ENCODE measurements at places on chromosomes 4 and X.

DNA sequence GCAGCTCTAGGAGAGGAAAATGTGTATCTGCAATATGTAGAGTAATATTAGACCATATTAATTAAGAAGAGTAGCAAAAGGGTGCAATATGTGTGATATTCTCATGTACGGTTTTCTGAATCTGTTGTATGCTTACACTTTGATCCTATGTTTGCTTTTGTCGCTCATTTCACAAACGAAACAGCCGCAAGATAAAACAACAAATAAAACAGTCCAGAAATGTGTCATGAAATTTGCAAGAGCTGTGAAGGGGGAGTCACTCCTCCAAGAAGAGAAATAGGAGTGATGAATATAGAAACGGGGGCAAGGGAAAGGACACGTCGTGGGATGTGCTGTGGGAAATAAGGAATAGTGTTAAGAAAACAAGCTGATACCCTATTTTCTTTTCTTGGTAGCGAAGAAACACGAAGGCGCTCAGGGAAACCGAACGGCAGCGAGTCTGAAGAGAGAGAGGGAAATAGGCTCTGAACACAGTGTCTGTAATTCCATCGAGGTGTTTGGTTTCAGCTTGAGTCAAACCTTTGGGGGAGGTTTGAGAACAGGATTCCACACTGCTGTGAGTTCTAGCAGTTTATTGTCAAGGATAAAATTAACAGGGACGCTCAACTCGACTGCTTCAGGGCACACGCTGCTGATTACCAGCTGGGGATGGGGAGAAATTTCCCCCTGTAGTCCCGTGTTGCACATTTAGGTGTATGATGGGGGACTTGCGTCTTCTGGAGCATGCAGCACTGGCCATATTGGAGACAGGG, 595.6 kb upstream of the TENM3 start:
- DNase-seq = no peak

DNA sequence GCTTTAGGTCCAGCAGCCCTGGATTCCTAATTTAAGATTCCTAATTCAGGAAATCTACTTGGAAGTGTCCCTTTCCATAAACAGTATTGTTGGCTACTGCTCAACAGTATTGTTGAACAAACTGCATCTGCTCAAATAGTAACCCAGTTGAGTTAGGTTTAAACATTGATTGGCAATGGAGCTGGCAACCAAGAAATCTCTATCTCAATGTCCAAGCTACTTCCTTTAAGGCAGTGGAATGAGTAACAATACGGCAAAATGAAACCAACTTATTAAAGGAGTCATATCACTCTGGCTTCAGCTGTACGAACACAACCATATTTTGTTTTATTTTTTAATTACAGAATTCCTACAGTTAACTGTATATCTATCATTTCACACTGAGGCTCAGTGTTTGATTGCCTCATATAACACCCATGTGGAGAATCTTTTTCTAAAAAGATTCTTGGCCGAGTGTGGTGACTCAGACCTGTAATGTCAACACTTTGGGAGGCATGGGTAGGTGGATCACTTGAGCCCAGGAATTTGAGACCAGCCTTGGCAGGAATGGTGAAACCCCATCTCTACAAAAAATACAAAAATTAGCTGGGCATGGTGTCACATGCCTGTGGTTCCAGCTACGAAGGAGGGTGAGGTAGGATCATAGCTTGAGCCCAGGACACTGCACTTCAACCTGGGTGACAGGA, 71.7 kb upstream of the IL13RA1 start:
- DNase-seq = no peak

GRCh38 chrX:19686876-19687275, 171.6 kb upstream of the MAP3K15 start:
- DNase-seq = no peak

GRCh38 chr4:157741642-157742041, 431.2 kb downstream of the GASK1B start:
- no peak for DNase-seq

- DNase-seq = no peak
These were observed 7.5 kb downstream of the NEK1 start for GRCh38 chr4:169604903-169605331.

- DNase-seq = no peak
These were observed 1071.2 kb upstream of the LCORL start for GRCh38 chr4:19092797-19093196.

Measured in NCI-H1092 treated with DMSO at 0.1 percent for 48 hours (cell line).